ENCODE measurements at places on chromosomes 2 and 18.

GRCh38 chr2:120768112-120769048 is 32.7 kb downstream of the GLI2 start:
- no peak for DNase-seq

DNA sequence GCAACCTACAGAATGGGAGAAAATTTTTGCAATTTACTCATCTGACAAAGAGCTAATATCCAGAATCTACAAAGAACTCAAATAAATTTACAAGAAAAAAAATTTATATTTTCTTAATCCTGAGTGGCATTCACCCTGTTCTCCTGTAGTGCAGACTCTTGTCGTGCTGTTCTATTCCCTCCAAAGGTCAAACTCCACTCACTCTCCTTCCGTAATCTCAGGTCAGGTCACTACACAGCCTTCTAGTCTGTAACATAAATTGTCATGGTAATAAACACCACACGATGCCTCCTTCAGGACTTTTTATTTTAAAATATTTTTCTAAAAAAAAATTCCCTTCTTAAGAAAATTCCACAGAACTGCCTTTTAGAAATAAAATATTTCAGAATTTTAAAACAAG is 417.9 kb upstream of the GCFC2 start:
- no peak for DNase-seq

DNA sequence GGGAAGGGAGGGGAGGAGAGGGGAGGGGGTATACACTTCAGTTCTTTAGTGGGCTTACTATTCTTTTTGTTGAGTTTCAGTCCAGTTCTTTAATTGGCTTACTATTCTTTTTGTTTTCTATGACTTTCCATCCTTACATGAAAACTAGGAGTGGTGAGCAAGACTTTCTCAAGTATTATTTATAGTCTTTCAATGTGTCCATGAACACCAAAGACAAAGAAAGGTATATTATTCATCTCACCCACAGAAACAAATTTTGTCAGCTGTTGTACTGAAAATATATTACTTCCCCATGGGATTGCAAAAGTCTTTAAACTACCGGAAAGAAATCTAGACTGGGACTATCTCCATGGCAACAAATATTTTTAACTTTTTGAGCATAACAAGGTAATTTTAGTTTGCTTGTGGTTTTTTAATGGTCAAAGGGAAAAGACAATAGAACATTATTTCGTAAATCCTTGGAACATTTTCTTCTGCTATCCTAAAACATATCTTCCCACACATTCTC is 17.6 kb downstream of the ADAM17 start:
- DNase-seq, result no peak

DNA sequence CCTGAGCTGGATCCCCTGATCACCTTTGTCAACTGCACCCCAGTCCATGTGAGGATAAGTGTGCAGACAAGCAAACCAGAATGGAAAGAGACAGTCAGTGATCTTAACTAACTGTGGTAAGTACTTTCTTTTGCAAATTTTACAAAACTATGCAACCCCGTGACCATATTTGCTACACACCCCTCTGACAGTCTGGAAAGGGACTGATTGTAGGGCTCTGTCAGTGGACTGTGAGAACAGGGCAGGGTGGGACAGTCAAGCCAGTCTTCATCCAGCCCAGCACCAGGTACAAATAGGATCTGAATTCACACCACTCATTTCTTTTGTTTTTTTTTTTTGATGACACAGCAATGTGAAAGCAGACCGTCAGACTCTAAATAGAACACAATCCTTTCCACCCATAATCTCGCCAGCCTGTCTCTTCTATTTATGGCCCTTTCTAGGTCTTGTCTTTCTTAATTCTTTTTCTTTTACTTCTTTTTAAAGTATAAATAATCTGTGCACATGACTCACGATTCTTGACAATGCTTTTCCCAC is 165.6 kb downstream of the ARL6IP6 start:
- DNase-seq, result no peak

- no peak for DNase-seq
Measured at GRCh38 chr2:71070294-71071093, 2.0 kb downstream of the NAGK start.
